Activated T-helper 17 cell treated with anti-CD3 and anti-CD28 coated beads, Interleukin-2, amount 50 U/mL, for 72 hours (primary cell): ENCODE measurements at places on chromosomes 2 and 18. TPM values are rescaled to one million over a fixed set of nuclear protein-coding genes. Genes with fewer than 3 reads are reported as not detected.
A peak's percentile ranks its signal among the peaks of the same experiment; 100 is the strongest.

The HJURP gene
- 90.4 TPM for total RNA-seq

The GCG gene
- not detected for total RNA-seq

The CASP8 gene
- total RNA-seq, result 128 TPM

The ADAM23 gene
- total RNA-seq, result 3.3 TPM

GRCh38 chr2:196101325-196101991, 32.8 kb upstream of the DNAH7 start:
- ATAC-seq, result peak; percentile 96

DNA sequence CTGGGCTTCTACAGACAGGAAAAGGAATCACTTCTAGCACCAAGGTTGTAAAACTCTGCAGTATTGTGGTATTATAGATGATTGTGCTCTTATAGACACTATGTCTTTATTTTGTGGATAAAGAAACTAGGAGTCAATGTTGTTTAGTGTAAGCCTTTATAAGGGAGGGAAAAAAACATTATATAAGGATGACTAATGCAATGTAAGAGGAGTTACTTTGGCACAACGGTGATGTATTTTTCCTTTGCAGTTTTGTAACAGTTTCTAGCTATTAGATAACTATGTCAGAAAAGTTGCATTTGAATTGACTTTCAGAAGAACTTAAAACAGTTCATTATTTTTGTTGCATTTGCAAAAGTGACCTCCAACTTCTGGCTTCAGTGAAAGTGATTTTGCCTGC, 545.4 kb downstream of the CCDC85A start:
- no peak for ATAC-seq

DNA sequence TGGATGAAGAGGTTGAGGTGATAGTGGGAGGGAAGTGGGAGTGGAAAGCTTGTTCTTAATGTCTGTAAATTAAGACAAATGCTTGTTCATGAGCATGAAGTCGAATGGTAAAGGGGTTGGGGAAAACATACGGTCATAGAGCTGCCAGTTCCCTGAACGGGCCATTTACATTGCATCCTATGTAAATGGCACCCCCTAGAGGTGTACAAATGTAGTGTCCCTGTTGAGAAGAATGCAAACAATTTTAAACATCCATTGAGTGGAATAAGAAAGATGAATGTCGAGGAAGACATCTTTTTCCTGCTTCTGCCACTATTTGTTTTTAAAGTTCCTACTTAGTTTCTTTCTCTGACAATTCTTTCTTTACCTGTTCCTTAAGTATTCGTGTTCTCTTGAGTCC, 155.7 kb downstream of the RDH14 start:
- ATAC-seq, result no peak

- no peak for ATAC-seq
These were observed 12.4 kb downstream of the G6PC2 start for GRCh38 chr2:168913495-168913894.

DNA sequence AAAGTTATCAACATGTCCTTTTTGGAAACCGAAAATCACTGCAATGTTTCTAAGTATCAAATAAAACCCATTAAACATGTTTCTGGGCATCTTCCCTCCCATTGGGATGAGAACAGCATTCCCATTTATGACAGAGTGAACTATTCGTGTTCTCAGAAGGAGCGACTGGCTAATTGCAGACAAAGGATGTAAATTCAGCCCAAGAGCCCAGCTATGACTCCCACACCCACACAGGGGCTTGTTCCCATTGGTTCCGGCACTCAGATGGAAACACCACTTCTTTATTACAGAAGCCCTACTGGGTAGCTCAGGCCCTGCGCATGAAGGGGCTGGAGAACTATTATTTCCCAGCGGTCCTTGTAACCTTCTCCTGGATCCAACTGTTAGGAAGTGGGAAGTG, 16.6 kb upstream of the NPAS2 start:
- ATAC-seq, result no peak

DNA sequence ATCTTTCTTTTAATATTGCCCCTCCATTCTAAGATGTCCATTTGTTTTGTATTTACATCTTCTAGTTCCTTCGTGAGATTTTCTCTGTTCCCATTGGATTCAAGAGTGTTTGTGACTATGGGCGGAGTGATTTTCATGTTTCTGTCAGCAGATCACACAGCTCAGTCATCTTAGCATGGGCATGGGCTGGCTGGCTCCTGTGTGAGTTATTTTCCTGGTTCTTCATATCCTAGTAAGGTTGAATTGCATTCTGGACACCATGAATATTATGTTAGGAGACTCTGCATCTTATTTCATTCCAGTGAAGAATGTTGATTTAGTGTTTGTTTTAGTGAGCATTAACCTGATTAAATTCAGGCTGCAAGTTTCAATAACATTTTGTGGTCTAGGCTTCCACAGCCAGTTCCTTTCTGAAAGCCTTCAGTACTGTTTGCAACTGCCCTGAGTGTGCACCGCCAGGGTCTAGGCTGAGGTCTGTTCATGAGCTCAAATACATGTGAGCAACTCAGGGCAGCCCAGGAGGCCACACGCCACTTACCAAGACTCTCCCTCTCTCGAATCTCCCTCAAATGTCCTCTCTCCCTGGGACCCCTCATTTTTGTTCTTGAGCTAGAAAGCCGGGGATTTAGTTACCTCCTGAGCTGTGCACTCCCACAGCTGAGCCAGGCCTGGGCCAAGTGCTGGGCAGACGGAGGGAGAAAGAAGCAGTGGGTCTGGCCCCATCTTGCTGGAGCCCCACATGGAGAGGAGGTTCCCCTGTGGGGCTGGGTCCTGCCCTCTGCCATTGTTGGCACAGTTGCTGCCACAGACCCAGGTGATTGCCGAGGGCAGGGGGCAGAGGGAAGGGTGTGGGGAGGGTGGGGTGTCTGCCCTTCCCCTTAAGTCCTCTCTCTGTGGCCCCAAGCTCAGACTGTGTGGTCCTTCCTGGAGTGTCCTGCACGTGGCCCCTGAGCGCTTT, 145.9 kb downstream of the RTP5 start:
- no peak for ATAC-seq

DNA sequence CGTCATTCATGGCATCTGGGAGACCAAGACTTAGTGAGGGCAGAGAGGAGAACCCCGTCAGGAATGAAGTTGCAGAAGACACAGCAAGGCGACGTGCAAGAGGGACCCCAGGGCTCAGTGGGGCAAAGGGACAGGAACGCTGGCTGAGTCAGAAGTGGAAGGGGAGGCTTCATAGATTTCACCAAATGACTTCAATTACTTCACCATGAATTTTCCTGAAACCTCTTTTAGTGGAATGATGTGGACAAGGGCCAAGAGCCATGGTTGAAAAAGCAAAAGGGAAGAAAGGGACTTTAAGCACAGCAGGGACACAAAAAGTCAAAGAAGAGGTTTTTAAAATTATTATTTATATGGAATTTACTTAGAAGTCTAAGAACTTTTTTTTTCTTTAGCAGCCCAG, 141.6 kb upstream of the PID1 start:
- ATAC-seq, result no peak

GRCh38 chr2:107776362-107776761, 50.3 kb upstream of the RGPD4 start:
- no peak for ATAC-seq

GRCh38 chr2:25460261-25460905, 118.7 kb upstream of the DNMT3A start:
- no peak for ATAC-seq

GRCh38 chr2:142585785-142586184, 291.7 kb upstream of the KYNU start:
- ATAC-seq, result no peak

- no peak for ATAC-seq
These were observed 145.3 kb upstream of the SPRED2 start for GRCh38 chr2:65577654-65578053.

DNA sequence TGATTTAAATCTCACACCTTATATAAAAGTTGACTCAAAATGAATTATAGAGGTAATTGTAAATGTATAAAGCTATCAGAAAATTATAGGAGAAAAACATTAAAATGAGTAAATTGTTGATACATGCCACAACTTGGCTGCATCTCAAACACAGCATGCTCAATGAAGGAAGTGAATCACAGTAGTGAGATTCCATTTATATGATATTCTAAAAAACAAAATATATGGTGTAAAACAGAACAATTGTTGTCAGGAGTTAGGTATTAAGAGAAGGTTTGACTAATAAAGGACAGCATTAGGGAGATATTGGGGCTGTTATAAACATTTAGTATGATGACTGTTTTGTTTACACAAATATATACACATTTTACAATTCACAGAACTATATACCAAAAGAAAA, 356.6 kb upstream of the CELF4 start:
- ATAC-seq, result no peak

DNA sequence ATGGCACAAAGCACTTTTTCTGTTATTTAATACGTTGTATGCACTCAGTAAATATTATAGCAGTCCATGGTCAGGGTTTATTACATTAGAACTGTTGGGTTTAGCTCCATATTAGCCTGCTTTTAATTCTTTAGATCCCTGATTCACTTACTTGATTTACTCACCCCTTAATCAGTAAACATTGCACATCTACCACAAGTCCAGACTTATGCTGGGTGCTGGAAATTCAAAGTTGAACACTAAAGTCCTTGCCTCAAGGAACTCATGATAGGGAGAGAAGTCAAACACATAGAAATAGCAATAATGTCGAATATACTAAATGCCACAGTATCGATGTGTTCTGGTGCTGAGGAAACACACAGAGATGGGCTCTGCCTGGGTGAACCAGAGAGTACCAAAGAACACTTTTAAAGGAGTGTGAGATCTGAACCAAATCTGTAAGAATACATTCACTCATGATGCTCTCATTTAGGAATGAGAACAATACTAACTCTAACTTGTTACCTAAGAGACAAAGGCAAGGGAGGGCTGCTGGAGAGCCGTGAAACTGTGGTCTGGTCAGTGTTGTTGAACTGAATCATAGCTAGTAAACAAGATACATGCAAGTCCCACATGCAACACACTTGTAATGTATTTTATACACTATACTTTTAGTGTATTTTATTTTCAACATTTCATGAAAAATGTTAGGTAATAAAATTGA, 4.9 kb downstream of the STAT4 start:
- ATAC-seq, result no peak

GRCh38 chr2:76178610-76179009, 467.9 kb upstream of the GCFC2 start:
- no peak for ATAC-seq

- ATAC-seq, result no peak
These were observed 337.2 kb upstream of the FANCL start for GRCh38 chr2:58578276-58578675.

DNA sequence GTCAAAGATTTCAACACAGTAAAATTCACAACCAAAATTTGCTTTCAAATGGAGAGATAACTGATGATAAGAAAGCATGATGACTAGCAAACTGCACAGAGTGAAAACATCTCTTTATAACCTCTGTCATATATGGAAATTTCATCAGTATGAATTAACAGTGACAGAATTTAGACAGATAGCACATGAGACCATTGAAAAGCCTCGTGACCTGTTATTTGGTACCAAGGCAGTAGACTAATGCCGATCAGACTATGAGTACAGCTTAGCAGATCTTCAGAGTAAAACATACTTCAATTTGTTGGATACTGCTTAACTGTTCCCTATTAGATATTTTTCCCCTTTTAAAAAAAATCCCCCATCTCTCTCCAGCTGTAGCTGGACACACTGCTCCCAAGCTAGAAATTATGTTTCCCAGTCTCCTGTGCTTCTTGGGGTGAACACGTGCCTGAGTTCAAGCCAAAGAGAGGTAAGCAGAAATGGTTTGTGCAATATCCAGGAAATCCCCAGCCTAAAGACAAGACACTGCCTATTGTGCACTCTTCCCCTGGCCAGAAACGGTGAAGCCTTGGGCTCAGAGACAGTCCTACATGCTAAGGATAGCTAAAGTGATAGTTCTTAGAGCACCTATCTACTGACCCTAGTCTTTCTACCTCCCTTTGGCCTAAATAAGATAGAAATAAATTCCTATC, 256.1 kb downstream of the NCKAP5 start:
- ATAC-seq, result no peak

DNA sequence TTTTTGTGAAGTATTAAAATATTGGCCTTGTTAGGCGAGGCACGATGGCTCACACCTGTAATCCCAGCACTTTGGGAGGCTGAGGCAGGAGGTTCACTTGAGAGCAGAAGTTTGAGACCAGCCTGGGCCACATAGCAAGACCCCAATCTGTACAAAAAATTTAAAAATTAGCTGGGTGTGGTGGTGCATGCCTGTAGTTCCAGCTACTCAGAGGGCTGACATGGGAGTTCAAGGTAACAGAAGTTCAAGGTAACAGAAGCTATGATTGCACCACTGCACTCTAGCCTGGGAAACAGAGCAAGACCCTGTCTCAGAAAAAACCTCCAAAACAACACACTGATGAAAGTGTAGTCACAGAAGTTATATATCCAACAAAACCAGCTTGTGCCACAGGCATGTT, 39.8 kb downstream of the IMPA2 start:
- ATAC-seq, result no peak

- ATAC-seq, result no peak
These were observed 4.8 kb downstream of the CWC22 start for GRCh38 chr2:180002198-180002770.

GRCh38 chr2:216885117-216885553, 25.3 kb upstream of the TNP1 start:
- no peak for ATAC-seq

DNA sequence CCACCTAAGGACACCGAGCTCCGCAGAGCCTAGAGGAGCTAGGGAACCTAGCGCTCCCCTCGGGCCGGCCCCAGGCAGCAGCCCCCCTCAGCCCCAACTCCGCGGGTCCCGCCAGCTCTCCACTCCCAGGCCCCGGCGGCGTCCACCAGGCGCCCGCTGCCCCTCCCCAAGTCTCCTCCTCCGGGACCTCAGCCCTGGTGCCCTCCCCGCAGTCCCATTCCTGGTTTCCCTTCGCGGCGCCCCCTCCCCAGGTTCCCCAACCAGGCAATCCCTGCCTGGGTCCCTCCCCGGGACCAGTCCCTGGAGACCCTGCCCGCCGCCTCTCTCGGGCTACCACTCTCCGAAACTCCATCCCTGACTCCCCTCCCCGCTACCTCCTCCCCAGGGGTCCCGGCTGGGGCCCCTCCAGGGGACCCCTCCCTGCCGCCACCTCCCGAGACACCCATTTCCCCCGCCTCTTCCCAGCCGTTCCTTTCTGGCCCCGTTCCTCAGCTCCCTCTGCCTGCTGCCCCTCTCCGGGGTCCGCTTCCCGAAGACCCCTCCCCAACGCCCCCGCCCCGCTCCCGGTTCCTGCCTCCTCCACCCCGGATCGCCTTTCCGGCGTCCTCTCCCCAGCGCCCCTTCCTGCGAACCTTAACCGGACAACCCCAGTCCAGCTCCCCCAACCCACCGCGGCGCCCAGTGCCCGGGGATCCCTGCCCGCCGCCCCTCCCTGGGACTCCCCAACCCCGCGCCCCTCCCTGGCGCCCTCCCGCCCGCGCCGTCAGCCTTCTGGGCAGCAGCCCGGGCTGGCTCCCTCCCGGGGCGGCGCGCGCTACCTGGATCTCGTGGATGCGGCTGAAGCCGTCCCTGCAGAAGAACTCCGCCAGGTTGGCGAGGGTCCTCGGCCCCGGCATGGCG, 678 bp downstream of the CYP27C1 start:
- ATAC-seq, result peak; percentile 27
